ENCODE measurements at places on chromosomes 16 and 17.

DNA sequence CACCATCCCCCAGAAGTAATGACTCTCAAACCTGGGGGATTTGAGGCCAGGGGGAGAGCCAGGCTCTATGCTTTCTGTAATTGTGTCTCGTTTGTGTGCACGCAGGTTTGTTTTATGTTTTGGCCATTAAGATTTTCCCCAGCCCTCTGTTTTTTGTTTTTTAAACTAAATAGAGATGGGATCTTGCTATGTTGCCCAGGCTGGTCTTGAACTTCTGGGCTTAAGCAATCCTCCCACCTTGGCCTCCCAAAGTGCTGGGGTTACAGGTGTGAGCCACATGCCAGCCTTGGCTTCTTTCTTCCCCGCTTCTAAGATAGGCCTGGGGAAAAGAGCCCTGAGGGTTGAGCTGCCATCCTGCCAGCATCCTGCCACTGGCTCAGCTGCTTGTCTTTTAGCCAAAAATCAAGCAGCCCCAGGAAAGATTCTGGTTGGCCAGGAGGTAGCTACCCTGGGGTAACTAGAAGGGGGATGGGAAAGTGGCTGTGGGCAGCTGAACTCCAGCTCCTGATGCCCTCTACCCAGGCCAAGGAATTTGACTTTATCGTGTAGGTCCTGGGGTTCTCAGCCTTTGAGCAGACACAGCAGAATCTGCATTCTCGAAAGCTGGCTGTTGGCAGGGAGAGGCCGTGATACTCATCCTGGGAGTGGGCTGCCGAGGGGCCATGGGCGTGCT lies 18.4 kb downstream of the KDM8 start:
- no peak for DNase-seq

- DNase-seq = no peak
Measured at GRCh38 chr17:21382560-21383495, 6.7 kb downstream of the KCNJ12 start.

DNA sequence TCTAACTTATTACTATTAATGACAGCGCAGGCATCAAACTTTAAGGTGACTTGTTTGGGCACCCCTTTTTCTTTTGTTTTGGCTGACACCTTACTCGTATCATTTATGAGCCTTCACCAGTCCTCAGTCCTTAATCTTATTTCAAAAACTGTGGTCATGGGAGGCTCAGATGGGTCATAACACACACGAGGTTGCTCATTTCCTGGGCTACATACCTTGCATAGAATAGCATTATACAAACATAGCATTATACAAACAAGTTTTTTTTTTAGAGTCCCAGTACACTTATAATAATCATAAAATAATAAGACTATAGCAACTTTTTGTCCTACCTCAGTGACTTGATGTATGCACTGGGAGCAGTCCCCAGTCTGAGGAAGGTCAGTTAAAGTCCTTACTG lies 11.2 kb upstream of the ACSF2 start:
- no peak for DNase-seq

DNA sequence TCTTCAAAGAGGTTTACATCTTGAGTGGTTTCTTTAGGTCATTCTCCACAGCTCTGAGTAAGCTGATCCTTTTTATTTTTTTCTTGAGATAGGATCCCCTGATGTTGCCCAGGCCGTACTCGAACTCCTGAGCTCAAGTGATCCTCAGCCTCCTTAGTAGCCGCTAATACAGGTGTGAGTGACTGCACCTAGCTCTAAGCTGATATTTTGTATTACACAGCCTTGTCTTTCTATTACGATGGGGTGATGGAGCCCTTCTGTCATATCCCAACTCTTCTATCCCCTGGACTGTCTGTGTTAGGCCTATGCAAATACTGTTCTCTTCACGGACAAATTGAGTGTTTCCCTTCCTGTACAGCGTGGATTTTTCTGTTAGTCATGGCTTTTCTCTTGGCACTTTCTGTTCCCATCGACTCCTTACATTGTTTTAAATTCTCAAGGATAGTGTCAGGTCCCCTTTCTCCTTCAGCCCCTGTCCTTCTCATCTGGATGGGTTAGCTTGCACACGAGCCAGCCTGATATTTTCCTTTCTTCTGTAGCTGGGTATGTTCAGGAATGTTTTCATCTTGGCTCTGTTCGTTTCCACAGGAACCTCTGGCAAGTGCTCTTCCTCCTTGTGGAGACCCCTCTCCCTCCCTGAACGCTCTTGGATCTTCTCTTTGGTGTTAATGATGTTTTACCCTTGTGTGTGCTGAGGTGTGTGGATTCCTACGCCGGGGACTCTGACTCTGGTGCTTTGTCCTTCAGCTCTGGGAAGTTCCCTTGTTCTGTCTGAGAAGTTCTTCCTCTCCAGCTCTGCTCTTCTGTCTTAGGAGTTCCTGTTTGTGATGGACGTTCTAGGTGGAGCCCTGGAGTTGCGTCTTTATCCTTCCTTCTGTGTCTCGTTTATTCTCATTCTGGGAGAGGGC lies 2.3 kb downstream of the BANP start:
- DNase-seq = no peak

GRCh38 chr17:39167476-39167875 lies 1.5 kb upstream of the ARL5C start:
- no peak for DNase-seq

- peak; percentile 58 for DNase-seq
Measured at GRCh38 chr16:88442727-88443576, 10.1 kb upstream of the ZFPM1 start.

DNA sequence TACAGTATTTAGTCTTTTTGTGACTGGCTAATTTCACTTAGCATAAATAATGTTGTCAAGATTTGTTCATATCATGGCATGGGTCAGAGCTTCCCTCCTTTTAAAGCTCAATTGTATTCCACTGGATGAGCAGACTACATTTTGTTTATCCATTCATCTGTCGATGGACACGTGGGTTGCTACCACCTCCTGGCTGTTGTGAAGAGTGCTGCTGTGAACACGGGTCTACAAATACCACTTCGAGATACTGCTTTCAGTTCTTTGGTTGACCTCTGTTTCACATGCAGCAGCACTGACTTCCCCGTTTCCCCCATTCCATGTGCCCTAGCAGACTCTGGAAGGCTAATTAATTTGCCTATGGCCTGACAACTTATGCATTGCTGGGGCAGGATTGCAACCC lies 285.4 kb downstream of the SHISA9 start:
- DNase-seq = no peak

DNA sequence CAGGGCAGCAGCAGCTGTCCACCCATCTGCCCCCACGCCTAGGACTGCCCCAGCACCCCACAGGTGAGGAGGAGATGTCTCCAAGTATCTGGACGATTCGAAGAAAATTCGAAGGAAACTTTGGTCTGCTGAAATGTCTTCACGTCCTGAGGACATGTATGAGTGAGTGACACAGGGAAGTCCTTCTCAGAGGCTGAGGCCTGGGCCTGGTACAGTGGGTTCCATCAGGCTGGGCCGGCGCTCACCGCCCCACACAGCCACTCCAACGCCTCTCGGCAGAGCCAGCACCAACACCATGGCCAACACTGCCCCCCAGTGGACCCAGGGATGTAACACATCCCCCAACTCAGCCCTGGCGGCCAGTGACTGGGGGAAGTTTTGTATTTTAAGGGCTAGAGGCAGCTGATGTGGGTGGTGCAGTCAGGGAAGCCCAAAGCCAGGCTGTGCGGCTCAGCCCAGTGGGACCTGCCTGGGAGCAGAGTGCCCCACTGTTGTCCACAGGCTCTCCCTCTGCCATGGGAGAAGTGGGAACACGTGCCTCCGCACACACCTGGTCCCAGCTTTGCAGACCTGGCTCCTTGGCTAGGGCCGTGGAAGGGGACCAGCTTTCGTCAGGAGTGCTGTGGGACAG lies 55.8 kb upstream of the FASN start:
- DNase-seq = peak; percentile 61

- DNase-seq = no peak
Measured at GRCh38 chr16:12111223-12111622, 134.7 kb downstream of the SNX29 start.

DNA sequence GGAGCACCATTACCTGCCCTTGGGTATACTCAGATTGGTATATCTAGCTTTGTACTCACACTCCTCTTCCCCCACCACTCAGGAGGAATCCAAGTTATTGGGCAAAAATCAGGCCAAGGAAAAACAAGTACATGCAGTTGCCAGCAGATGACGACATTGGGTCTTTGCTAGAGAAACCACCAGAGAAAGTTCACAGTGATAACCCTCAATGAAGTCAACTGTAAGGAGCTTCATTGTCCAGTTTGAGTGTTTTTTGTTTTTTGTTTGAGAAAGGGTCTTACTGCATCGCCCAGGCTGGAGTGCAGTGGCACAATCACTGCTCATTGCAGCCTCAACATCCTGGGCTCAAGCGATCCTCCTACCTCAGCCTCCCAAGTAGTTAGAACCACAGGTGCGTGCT lies 34.6 kb upstream of the TOX3 start:
- DNase-seq = no peak

All from activated CD8-positive, alpha-beta memory T cell treated with anti-CD3 and anti-CD28 coated beads for 4 hours (primary cell).